HepG2 (cell line): ENCODE measurements at places on chromosomes 4 and X. TPM values are rescaled to one million over a fixed set of nuclear protein-coding genes. Genes with fewer than 3 reads are reported as not detected.

The ATP5ME gene
- 753 and 1,048 TPM in 2 replicates for total RNA-seq

DNA sequence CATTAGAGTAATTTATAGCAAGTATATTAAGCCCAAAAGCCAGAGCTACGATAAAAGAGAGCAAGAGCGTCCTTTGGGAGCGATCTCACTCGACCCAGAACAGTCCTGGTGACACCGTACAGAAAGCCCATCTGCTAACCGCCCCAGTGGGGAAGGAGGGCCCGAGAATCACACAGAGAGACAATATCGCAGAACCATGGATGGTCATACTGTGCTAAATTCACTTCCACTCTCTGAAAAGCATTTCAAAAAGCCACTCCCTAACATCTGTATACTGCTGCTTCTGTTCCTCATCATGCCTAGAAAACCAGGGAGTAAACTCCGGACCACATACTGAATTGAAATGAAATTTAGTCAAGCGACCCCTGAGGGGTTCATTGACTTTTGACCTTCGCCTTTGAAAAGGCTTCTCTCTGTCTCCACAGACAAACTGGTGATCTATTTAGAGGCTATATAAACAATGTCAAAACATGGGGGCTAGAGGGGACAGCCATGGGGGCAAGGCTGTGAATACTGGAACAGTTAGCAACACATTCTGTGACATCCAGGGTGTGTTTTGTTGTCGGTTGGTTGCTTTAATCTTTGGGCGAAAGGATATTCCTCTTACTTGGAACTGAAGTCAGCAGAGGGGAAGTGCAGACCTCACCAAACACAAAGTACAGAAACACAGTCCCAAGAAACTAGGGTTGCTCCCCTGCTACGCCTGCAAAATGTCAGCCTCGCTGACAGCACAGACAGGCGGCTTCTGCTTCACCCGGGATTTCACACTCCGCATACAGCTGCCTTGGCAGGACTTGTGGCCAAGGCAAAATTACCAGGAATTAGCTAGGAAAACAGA, 129.0 kb upstream of the RASGEF1B start:
- no peak for DNase-seq
- H3K27ac ChIP-seq, result no peak overlapping the region
- H3K4me1 ChIP-seq, result peaks cover 8% of the 10 kb centered on the region; the same call in 1 of the 2 replicates
- no peak overlapping the region for H3K4me3 ChIP-seq
- no peaks in the 10 kb centered on the region for H3K36me3 ChIP-seq
- H3K27me3 ChIP-seq, result no peaks in the 10 kb centered on the region

The ADH1C gene
- total RNA-seq, result not detected in 2 replicates

DNA sequence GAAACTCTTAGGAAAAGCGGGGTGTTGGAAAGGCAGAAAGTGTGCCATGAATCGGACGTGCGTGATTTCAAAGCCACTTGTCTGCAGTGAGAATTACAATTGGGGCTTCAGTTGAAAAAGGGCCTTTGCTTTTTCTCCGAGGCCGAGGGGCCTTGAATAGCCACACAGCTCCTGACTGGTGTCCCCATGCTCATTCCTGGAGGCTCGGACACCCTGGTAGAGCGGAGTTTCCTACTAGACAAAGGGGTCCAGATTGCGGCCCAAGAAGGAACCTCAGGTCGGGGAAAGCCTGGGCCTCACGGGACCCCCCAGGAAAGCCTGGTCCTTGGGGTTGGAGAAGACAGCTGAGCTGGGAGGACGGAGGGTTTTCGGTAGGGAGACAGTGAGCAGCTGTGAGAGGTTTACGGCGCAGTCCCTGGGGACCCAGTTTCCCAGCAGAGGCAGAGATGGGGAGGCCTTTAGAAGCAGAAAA, 3.0 kb upstream of the SHOX start:
- peaks cover 33% of the 10 kb centered on the region for H3K27me3 ChIP-seq
- H3K4me1 ChIP-seq, result no peaks in the 10 kb centered on the region
- H3K36me3 ChIP-seq, result no peaks in the 10 kb centered on the region
- no peak overlapping the region for H3K27ac ChIP-seq
- DNase-seq, result no peak

The NAT8L gene
- total RNA-seq, result 1.6 and 3.3 TPM in 2 replicates

The MAGEC3 gene
- not detected in 2 replicates for total RNA-seq
